Stimulated activated CD4-positive, alpha-beta T cell treated with anti-CD3 and anti-CD28 coated beads, TNF-alpha, amount 100 ng/mL, for 4 hours (primary cell): ENCODE measurements at places on chromosomes 1 and 21.

DNA sequence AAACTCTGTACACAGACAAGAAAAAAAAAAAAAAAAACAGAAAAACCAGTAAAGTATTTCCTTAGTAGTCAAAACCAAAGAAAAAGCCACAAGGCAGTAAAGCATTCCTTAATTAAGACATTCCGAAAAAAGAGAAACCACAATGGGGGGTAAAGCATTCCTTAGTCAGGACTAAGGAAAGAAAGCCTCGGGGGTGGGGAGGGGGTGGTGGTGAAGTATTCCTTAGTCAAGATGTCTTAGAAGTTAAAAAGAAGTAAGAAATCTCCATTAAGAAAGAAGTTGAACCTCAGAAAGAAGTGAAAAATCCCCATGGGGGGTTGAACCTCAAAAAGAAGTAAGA, 28.2 kb upstream of the FMO1 start:
- DNase-seq: no peak

DNA sequence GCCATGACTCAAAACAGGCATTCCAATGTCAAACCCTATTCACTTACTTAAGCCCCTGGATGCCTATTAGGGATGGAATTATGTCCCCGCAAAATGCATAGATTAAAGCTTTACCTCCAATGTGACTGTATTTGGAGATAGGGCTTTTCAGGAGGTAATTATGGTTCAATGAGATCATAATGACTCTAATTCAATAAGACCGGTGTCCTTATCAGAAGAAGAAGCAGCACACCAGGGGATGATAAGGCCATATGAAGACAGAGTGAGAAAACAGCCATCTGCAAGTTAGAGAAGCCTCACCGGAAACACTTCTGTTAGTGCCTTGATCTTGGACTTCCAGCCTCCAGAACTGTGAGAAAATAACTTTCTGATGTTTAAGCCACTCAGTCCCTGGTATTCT, 1131.8 kb upstream of the TMPRSS15 start:
- DNase-seq: no peak

GRCh38 chr1:161185732-161186311, 8.5 kb upstream of the B4GALT3 start:
- no peak for DNase-seq

GRCh38 chr1:155206891-155207805, 549 bp downstream of the THBS3 start:
- DNase-seq: peak; percentile 77

DNA sequence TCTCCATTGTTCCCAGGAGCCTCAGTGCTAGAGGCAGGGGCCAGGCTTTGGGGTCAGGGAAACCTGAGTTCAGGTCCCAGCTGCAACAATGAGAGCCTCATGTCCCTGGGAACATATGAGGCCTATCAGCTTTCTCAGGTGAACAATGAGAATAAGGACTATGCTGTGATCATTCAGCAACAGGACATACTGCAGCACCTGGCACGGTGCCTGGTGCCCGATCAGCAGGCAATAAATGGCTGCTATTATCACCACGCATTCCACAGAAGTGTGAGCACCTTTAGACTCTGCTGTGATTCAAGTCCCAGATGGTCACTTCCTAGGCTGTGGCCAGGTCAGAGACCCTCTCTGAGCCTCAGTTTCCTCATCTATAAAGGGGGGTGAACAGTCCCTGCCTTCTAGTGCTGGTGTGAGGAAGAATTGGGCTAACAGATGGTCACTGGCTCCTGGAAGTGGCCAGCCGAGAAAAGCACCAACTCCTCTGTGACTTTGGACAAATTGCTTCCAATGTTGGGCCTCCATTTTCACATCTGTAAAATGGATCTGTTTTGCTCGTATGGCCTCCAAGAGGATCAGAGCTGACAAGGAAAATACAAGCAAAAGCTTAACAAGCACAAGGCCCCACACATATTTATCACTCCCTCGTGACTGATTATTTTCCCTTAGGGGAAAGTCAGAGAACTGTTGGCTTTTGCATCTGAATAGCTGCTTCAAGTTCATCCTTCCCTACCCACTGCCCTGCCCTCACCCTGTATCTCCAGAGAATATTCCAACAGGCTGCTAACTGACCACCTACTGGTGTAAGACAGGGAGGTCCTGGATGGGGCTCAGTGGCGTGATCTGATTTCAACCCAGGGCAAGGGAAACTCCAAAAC, 1.1 kb downstream of the SLC5A9 start:
- DNase-seq: no peak

GRCh38 chr1:64744492-64745180, at the start of gene RAVER2:
RAVER2 (plus strand) TSS chr1:64745075; CDS start chr1:64745173, 98 bp downstream.
- peak; percentile 42 for DNase-seq

GRCh38 chr1:230145505-230145899, 78.5 kb downstream of the GALNT2 start:
- no peak for DNase-seq

DNA sequence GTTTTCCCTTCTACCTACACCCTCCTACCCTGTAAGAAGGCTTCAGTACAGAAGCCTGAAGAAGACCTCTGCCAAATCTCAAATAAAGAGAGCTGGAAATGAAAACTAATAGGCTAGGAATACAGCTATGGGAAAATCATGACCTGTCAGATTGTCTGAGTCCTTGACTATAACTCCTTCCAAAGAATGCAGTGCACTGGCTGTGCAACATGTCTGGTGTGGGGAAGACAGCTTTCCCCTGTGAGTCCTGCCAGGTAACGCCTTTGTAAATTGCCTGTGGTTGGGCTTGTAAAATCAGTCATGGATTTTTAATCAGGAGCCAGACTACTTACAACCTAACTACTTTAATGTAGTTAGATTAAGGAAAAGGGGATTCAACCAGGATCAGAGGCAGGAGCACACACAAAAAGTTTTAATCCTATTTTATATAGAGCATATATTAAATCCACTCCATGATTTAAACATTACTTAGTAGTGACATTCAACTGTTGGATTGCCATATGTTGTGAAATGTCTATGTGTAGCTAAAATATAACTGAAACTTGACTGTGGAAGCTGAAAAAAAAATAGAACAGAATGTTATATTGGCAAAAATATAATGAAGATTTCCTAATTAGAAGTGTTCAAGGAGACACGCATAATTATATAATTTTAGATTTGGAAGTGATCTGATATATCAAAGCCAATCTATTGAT, 1667.8 kb downstream of the KCNT2 start:
- no peak for DNase-seq

GRCh38 chr1:28249866-28250295, 9.4 kb upstream of the SESN2 start:
- DNase-seq: no peak

GRCh38 chr1:87575528-87575927, 246.8 kb downstream of the LMO4 start:
- DNase-seq: no peak

DNA sequence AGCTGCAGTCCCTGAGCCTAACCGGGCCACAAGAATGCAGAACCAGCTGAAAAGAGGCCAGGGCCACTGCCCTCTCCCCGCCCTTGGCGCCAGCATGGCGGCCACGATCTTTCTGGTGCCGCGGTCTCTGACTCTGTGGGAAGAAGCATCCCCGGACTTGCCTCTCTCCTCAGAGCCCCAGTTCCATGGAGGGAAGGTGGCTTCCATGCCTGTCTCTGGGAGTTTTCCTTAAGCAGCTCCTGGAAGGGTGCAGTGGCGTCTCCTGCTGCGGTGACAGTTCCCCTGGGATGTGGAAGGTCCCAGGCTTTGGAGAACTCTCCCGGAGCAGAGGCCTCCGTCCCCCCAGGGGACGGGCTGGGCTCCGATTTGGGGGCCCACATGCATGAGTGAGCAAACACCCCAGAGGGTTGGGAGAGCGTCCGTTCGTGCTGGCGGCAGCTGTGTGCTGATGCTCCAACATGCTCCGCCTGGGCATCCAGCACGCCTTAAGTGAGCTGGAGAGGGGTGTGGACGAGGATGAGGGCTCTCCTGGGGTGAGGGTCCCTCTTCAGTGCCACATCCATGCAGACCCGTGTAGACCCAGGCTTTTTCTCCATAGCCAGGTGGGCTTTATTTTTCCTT, 109.8 kb upstream of the COL6A1 start:
- DNase-seq: no peak

GRCh38 chr1:183685112-183685713, 32.1 kb upstream of the APOBEC4 start:
- peak; percentile 6 for DNase-seq

DNA sequence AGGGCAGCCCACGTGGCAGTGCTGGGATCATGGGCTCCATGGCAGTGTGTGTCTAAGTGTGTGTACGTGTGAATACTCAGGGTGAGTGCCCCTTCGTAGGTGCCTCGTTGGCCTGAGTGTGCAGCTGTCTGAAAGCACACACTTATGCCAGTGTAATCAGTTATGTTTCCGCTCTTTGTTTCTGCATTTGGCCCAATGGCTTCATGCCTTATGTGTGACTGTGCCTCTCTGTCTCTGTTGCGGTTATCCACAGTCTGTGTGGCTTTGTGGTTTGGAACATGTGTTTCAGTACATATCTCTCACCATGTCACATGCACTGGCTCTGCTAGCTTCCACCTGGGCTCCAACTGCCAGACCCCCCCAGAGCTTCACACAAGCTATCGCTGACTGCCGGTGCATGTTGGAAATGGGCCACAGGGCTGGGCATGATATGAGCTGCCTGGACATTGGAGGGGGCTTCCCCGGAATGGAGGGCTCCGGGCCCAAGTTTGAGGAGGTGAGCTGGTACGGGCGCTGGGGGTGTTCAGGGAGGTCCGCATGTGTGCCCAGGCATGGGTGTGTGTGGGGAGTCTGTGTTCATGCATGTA, 70.3 kb upstream of the TINAGL1 start:
- DNase-seq: no peak

DNA sequence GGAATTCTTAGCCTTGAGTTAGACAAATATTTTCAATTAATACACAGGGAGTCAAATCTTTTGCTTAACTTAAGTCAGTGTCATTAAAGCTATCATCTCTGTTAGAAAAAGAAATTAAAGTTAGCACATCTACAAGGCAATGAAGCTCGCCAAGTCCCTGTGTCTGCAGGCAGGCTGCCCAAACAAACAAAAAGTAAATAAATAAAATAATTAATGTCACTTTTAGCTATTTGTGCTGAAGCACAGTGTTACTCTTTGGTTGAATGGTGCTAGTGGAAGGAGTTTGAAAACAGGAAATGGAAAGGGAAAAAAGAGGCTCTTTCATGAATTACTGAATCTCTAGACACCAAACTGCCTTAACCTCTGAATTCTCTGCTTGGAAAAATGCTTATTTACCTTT, 37.1 kb upstream of the COL11A1 start:
- DNase-seq: no peak

DNA sequence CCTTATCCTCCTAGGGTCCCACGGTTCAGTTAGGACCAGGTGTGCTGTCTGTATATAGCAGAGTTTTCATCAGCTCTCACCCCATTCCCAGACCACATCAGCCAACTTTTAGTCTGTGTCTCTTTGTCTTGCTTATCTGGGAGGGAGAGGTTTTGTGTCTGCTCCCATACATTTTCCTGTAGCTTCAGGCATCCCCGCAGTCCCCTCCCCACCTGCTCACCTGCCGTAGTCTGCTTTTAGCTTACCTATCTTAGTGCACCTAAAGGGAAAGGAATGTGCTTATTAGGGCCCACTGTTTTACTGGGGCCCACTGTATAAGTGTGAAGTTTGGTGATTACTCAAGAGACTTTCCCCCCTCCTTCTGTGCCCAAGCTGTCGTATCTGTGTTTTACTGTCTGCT, 225.1 kb downstream of the PLA2G4A start:
- no peak for DNase-seq

- no peak for DNase-seq
These were observed 3.5 kb upstream of the GNG12 start for GRCh38 chr1:67836769-67837168.

GRCh38 chr1:14599800-14600199, 1.3 kb downstream of the KAZN start:
- no peak for DNase-seq

DNA sequence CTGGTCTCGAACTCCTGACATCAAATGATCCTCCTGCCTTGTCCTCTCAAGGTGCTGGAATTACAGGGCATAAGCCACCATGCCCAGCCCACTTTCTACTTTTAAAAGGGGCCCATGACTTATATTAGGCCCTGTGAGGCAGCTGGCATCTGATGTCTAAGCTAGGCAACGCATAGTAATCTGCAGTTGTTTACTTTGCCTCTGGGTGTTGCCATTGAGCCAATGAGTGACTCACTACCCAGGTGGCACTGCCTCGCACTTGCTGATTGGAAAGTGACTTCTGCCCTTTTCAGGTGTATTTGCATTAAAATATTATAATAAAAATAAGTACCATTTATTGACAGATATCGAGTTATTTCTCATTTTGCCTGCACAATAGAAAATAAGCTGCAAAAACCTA, 84.9 kb downstream of the KIF14 start:
- DNase-seq: no peak

- DNase-seq: no peak
These were observed 11.6 kb upstream of the CTRC start for GRCh38 chr1:15426492-15427279.

- no peak for DNase-seq
These were observed 39.7 kb upstream of the JUN start for GRCh38 chr1:58823481-58824010.

DNA sequence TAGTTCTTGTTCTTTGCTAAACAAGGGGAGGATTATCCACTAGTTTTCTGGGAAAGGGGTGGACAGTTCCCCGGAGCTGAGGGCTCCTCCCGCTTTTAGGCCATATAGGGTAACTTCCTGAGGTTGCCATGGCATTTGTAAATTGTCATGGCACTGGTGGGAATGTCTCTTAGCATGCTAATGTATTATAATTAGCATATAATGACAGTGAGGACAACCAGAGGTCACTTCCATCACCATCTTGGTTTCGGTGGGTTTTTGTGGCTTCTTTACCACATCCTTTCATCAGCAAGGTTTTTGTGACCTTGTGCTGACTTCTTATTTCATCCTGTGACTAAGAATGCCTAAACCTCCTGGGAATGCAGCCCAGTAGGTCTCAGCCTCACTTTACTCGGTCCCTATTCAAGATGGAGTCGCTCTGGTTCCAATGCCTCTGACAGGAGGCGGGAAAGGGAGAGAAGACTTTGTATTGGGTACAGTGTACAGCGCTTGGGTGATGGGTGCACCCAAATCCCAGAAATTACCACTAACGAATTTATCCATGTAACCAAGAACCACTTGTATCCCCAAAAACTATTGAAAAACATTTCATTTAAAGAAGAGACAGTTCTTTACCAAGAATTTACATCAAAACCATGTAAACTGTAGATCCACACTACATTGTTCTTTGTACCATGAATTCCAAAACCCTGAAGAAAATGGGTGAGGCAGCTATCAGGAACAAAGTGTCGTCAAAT, 8.7 kb upstream of the SLC2A5 start:
- DNase-seq: no peak
